ENCODE measurements at places on chromosomes 11 and 22. TPM values are rescaled to one million over a fixed set of nuclear protein-coding genes. Genes with fewer than 3 reads are reported as not detected.

Gene SMTN
- total RNA-seq, result 736 TPM

Gene PKDREJ
- total RNA-seq, result not detected

Gene SOX10
- total RNA-seq, result 0.08 TPM

Gene OR8A1
- 0.46 TPM for total RNA-seq

Gene RIMBP3C
- total RNA-seq, result 0.18 TPM

- no peak for DNase-seq
These were observed 16.1 kb downstream of the IGF2 start for GRCh38 chr11:2122907-2123627.

GRCh38 chr11:116207421-116208141 lies 565.2 kb downstream of the BUD13 start:
- no peak for DNase-seq

DNA sequence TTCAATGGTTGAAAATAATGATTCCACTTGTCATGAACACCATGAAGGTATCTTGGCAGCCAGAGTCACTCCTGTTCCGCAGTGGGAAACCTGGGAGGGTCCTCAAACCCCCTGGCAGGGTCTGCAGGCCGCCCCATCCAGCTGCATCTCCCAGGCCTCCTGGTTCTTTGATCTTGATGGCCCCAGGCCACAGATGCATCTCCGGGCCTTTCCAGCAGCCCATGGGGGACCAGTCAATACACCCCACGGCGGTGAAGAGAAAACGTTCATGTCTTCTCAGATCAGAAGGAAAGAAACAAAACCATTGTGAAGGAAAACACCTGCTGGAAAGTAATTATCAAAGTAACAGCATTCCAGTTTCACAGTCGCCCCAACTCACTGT lies 1.8 kb upstream of the TTLL8 start:
- no peak for DNase-seq

GRCh38 chr11:117907276-117908108 lies 21.7 kb downstream of the TMPRSS13 start:
- peak; percentile 69 for DNase-seq

GRCh38 chr22:46115388-46115678 lies 35.0 kb upstream of the PPARA start:
- no peak for DNase-seq

DNA sequence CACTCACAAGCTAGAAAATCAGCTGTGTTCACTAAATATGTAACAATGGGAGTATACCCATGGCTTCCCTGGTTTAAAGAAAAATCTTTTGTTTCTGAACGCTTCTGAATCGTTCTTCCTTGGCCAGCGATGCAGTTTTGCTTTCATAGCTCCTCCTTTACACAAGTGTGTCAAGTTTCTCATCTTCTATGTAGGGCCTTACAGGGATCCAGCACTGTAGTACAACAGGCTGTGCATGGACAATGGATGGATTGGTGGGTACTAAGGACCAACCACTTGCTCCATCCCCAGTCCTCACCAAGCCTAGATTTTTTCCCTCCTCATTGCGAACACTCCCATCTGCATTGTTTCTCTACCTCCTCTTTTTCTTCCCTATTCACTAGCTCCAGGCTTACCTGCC lies 24.3 kb upstream of the POU2AF2 start:
- DNase-seq, result no peak

DNA sequence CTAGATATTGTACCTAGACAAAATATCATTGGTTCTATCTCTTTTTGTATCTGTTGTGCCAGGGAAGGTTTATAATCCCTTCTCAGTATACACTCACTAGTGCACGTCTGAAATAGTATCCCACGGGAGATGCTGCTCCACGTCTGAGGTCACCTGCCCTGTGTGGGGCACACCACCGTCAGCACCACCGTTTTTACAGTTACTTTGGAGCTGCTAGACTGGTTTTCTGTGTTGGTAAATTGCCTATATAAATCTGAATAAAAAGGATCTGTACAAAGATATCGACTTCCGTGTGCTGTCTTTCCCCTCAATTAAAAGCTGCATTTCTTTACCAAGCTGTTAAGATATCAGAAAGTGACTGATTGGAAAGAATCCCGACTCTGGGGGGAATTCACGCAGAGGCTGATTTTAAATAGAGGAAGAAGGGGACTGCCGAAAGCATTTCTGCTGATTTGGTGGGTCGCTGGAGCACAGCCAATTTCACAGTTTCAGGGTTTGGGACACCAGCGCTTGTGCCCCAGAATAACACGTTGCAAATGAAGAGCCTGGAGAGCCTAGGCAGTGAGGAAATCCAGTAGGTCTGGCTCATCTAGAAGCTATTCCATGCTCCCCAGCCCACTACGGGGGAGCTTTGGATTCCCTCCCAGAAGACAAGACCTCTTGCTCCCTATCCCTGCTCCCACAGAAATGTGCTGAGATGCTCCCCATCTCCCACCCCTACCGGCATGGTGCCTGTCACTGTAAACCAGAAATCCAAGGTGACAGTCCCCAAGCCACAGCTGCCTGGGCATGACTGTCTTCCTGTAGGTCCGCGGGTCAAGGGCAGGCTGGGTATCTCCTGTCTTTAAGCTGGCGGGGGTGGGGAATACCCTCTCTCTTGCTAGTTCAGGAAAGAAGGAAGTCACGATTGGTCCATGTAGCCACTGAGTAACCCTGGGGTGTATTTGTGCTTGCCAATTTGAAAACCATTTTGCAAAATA lies 12.7 kb upstream of the MYO18B start:
- DNase-seq, result no peak

DNA sequence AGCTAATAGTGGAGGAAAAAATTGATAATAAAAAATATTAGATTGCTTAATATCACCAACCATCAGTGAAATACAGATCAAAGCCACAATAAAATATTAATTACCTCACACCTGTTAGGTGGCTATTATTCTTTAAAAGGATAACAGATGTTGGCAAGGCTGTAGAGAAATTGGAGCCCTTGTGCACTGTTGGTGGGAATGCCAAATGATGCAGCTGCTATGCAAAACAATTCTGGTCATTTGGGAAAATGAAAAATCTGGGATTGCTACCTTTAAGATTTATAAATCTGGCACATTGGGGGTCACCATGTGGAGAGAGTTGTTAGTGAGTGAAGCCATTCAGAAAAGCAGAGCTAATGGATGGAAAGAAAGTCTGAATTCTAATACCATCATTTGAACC lies 143.4 kb downstream of the FCHSD2 start:
- no peak for DNase-seq

GRCh38 chr11:63179432-63180041 lies 35.5 kb upstream of the SLC22A24 start:
- no peak for DNase-seq
